HS-27A (cell line): ENCODE measurements at places on chromosomes 3 and 15.

- DNase-seq, result no peak
Measured at GRCh38 chr3:129971351-129972052, 3.0 kb upstream of the TRH start.

- no peak for DNase-seq
Measured at GRCh38 chr3:145219355-145220235, 941.4 kb downstream of the PLOD2 start.

DNA sequence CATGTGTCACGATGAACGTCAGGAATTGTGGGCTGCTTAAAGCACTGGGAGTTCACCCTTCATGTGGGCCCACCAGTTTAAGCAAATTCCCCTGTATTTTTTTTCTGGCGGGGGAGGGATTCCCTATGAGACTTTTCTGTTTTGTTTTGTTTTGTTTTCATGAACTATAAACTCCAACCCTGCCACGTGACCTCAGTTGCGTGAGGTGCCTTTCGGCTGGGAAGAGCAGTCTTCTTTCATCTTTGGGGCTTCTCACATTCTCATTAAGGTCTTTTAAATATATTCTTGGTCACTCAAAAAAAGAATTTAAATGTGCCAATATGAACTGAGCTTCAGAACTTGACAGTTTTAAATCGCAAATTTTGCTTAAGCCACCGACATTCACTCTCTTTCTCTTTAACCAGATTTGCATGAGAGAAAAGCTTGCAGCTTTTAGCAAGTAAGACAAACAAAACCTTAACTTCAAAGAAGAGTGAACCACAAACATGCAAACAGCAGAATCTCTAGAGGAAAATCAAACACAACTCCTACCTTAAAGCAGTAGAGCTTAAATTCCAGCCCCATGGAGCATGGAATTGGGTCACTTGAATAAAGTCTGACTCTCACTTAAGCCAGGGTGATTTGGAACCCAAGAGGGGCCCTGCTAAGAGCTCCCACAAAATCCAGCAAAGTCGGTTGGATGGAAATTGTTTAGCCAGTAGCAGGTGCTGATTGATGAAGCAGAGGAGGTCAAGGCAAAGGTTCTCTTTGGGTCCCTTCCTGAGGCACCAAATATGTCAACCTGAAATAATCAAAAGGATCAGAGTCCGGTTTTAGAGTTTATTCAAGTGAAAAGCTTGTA is 699.8 kb upstream of the GBE1 start:
- no peak for DNase-seq

DNA sequence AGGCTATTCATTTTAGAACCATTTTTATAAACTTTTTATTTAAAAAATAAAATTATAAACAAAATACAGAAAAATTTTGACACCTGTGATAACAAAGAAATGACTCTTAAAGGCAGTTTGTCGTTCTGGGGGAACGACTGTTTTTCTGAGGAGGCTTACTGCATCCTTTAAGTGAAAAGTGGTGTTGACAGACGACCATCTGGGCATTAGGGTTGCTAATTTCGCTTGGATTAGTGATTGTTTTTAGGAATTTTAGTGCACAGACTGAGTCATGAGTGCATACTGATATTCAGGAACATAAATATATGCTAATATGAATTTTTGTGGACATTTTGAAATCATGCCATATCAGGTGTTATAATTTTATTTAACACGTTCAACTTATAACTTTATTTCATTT is 28.5 kb downstream of the OSTN start:
- DNase-seq, result no peak

DNA sequence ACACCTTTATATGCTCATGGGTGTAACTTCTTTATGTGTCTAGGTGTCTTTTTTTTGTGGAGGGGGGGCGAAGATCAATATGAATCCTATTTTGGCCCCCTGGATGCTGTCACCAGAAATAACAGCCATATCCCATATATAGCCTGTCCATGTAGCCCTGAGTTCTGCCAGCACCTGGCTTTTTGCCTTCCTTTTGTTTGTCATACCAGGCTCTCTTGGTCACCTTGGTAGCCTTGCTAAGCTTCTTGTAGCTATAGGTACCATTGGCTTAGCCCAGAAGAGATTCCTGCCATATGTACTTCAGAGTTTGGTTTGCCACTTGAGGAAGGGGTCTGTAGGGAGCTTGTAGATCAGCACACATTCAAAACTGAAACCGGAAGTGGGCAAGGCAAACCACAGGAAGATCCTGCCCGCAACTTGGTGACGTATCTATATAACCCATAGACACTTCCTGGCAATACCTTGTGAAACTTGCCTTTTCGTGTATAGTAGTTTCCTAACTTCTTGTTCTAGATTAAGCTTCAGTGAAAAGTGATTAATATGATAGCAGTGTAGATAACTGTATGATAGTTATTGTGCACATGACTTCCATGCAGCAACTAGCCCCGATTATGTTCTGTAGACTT is 11.9 kb downstream of the RASA2 start:
- no peak for DNase-seq

- DNase-seq, result no peak
Measured at GRCh38 chr3:59608356-59608755, 558.5 kb upstream of the CFAP20DC start.

DNA sequence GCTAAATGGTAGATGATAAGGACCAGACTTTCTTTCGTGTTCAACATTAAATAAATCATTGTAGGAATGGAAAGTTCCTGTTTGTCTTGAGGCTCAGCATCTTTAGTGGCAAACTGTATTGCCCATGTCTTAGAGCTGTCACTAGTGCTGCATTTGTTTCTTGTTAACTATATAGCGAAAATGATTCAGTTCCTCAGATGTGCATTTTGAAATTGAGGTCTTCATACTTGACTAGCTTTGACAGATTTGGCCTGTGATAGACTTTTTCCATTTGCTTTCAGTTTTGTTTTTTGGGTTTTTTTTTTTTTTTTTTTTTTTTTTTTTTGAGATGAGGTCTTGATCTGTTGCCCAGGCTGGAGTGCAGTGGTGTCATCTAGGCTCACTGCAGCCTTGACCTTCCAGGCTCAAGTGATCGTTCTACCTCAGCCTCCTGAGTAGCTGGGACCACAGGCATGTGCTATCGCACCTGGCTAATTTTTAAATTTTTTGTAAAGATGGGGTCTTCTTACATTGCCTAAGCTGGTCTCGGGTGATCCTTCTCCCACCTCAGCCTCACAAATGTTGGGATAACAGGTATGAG is 9.5 kb upstream of the RPLP1 start:
- no peak for DNase-seq

DNA sequence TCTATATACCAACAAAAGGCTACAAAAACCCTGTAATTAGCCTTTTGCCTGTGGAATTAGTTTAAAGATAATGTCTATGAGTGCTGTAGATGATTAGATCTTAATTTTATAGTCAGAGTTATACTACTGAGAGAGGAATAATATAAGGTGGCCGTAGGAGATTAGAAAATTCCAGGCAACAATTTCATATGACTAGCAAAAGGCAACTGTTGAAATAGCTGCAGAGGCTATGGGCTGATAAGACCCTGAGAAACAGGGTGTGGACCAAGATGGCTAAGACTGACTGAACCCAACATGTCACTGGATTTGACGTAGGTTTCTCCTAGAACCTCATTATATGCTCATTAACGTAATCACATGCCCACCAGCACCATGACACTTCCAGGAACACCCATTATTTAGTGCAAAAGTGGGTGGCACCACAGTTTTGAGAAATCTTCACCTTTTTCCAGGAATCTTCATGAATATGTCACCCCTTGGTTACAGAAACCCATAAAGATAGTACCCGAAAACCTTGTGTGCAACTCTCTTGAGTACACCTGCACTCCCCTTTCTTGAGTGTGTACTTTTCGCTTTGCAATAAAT is 29.1 kb upstream of the SCG3 start:
- DNase-seq, result no peak

GRCh38 chr3:197309528-197310361 is 11.3 kb upstream of the DLG1 start:
- peak; percentile 69 for DNase-seq

- no peak for DNase-seq
Measured at GRCh38 chr15:100898661-100899462, 19.2 kb downstream of the ALDH1A3 start.

- DNase-seq, result no peak
Measured at GRCh38 chr15:31474059-31474868, 147.6 kb downstream of the KLF13 start.

DNA sequence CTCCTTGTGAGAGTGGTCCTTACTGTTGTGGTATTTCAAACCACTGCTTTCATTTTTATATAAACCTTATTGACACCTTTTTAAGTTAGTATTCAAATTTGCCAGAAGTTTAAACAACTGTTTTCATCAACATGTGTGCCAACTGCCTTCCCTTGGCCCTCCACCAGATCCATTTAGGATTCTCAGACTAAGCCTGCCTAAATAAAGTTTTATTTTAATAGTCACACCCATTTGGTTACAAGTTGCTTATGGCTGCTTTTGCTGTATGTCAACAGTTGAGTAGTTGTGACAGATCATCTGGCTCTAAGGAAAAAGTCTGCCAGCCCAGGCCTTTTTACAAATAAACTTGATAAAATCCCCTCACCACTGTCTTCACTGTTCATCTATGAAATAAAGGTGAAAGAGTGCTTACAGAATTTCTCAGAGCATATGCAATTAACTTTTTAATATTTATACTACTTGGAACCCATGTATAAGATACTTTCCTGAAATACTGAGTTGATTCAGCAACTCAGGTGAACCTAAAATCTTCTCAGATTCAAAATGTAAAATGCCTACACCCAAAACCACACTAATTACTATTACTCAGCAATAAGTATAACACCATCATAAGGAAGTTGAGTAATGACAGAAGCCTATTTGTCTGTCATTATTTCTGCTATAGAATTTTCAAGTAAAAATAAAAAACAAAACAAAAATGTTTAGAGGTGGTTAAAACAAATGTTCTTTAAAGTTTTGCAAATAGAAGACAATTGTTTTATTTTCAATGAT is 35.1 kb downstream of the PEAK1 start:
- no peak for DNase-seq
